Stimulated activated CD4-positive, alpha-beta T cell treated with anti-CD3 and anti-CD28 coated beads, Interleukin-12 subunit alpha, Interleukin-12 subunit beta, amount 100 ng/mL, for 24 hours (primary cell): ENCODE measurements at places on chromosomes 16 and 17.

DNA sequence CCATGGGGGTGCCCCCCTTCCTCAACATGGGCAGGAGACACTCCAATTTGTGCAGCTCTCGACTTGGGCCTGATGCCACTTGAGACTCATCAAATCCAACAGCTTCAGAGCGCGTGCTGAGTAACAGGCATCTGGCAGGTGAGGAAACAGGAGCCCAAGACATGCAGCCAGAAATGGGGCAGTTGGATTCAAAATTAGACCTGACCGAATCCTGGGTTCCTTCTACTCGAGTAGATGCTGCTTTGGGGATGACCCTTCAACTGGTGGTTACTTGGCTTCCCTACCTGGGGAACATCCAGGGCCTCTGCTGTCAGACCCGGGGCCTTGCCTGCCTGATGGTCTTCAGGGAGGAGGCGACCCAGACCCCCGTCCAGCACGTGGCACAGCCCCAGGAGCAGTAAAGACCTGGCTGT lies 488 bp upstream of the NTN3 start:
- DNase-seq, result no peak

DNA sequence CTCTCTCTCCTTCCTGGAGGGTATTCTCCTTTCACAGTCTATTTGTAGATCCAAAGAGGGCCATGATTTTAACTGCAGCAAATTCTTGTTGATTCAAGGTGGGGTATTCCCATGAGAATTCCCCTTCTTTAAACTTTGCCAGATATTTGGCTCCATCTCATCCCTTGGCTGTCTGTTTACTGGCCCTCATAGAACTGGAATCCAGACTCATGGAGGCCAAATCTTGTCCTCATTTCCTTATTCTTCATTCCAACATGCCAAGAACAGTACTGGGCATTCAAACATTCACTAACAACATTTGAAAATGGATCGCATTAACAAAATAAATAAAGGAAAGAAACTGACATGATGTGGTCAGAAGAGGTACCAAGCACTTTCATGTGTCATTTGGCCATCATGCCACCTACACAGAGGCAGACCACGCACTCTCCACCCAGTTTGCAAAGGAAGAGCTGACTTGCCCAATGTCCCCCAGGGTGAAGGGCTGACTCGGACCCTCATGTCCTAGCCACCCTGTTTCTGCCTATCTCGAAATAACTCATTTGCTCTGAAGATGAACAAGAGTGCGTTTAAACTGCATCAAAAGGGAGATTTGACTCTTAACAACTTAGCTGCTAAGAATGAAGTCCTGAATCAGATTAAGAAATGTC lies 23.1 kb upstream of the SLC35B1 start:
- DNase-seq, result no peak

- no peak for DNase-seq
These were observed 11.9 kb downstream of the MCRIP1 start for GRCh38 chr17:81821147-81821546.

DNA sequence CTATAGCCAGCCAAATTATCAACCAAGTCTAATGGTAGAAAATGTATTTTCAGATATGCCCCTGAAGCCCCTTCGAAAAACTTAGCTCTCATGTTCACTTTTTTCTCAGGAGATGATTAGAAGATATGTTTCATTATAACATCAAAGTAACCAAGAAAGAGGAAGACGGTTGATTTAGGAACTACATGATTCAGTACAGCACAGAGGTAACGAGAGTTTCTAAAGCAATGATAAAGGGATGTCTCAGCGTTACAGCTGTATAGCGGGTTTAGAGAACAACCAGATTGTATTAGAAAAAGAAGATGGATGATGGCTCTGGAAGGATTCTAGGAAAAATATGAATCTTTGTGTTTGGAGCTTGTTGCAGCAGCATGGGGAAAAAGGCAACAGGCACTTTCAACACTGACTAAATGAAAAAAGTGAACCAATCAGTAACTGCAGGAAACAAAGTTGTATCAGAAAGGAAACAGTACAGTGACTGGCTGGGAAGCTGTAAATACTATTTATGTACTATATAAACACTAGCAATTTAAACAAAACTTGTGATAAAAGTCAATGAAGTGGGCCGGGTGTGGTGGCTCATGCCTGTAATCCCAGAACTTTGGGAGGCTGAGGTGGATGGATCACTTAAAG lies 21.5 kb downstream of the MBTD1 start:
- DNase-seq, result no peak
